ENCODE measurements at places on chromosomes 5 and 9.

DNA sequence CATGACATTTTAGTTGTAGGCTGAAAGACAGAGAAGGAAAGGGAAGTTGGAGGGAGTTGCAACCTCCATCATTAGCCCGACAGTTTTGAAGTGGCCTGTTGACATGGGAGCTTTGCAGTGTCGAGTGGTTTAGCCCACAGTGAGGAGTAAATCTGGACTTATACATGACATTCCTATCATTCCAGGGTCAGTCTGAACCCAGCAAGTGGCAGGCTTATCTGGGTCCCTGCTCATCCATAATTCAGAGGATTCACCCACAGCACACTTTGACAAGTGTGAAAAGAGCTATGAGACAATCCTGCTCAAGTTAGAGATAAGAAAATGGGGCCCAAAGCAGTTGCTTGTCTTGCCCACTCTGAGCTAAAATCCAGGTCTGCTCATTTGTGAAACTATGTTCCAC lies 8.4 kb upstream of the TNC start:
- DNase-seq, result no peak

DNA sequence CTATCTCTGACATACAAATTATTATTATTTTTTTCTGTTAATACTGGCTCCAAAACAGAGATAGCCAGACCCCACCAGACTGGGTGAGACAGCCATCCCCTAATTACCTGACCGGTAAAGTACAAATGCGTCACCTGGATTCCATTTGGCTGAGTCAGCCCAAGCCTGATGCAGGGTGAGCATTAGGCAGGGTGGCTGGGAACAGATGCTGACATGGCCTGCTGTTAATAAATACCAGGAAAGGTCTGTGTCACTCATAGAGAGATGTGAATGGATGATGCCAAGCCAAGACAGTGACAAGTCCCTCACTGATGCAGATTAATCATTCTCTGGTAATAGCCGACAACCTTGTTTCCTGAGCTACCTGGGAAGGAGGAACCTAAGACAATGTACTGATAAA lies 183.5 kb downstream of the TRIM32 start:
- DNase-seq, result peak; percentile 63

DNA sequence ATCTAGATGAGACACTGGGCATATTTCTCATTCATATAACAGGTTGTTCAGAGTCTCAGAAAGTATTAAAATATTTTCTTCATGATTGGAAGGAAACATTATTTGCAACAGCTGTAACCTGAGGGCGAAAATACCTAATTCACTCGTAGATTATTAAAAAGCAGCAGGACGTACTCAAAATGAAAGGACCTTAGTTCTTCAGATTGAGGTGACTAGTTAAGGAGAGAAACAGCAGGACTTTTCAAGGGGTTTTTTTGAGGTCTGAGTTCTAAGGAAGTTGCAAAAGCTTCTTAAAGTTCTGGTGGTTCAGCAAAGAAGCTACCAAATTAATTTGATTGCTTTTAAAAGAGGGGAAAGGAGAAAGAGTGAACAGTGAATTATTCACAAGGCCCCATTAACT lies 174.9 kb downstream of the TMEM161B start:
- no peak for DNase-seq

DNA sequence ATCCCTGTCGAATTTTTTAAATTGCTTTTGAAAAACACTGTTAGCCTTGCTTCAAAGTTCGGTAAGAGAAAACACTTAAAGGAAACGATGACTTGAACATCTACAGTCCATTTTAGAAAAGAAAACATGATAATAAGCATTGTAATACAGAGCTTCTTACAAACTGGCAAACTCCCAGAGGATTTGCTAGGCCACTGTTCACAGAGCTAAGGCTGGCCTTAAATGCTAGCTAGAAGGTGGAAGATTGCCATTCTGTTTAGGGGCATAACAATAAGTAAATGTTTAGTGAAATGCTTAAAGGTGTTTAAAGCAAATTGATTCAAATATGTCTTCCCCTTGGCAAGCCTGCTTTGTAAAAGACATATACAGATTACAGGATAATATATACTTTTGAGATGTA lies 169.6 kb downstream of the TLE4 start:
- no peak for DNase-seq

- DNase-seq, result no peak
Measured at GRCh38 chr9:137405677-137406081, 17.3 kb downstream of the EXD3 start.

GRCh38 chr9:126721564-126721981 lies 83.3 kb upstream of the ZBTB43 start:
- DNase-seq, result no peak

GRCh38 chr9:78830301-78830700 lies 533.4 kb downstream of the PSAT1 start:
- no peak for DNase-seq

DNA sequence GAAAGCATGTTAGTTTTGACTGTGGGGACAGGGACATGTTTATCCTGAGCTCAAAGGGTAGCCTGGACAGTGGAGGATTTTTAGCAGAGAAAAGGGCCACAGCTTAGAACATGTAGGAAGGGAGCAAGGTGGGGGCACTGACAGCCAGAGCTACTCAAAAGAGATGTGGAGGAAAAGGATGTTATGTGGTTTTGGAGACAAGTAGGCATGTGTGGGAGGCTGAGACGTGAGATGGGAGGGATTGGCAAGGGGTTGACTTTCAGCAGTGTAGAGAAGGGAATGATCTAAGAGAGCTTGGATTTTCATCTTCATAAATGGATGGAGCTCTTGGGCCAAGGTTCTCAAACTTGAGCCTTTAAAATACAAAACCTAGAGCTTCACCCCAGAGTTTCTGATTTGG lies 24.0 kb downstream of the SYK start:
- no peak for DNase-seq

DNA sequence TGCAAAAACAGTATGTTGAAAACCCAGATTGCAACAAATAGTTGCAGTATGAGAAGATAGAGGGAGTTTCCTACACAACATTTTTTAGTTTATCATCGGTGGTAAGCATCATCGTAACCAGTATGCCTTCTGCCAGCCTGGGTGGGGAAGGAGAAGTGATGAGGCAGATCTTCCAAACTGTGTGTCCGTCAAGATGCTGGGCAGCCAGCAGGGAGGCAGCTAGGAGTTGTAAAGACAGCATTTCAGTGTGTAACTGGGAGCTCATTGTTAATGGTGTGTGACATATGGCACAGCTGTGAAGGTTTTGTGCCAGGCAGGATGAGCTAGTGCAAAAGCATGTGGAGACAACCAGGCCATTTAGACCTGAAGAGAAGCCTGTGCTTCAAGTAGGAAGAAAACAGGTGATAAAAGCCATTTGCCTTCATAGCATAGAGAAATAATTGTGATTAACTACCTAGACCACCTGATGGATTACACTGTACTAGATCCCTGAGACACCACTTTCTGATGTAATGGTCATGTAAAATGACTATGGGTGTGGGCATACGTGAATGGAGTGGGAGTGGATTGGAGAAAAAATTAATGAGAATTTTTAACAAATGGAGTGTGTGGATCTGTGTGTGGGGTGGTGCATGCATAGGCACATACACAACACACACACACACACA lies 347.0 kb upstream of the ADAMTSL1 start:
- no peak for DNase-seq

- DNase-seq, result no peak
Measured at GRCh38 chr5:135921388-135921787, 25.7 kb upstream of the IL9 start.

- no peak for DNase-seq
Measured at GRCh38 chr9:73434826-73435225, 283.2 kb downstream of the ANXA1 start.

- no peak for DNase-seq
Measured at GRCh38 chr5:157335534-157336422, 69.9 kb downstream of the CYFIP2 start.

- DNase-seq, result no peak
Measured at GRCh38 chr9:135442075-135442474, 37.5 kb upstream of the PPP1R26 start.

DNA sequence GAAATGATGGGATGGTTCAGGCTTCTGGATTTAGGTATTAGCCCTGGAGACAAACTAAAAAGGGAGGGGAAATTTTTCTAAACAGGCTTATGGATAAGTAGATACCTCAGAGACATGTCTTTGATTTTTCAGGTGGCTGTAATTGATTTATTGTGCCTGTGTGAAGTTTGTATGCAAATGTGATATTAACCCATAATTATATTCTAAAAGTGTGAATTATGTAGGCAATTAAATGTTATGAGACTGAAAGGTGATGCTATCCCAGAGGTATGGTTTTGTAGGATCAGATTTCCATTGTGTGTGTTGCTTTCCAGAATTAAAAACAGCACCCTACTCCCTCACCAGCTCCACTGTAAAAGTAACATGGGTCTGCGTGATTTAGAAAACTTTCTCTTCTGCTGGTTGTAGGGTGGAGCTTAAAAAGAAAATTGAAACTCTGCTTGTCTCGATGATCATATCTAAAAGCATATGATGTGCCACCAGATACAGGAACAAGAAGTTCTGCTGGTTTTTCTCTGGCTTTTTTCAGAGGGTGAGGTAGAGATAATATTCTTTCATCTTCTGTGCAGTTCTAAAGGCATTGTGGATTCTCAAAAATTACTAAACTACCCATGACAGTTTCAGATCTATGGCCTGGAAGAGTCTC lies 71.8 kb upstream of the TAF11L2 start:
- no peak for DNase-seq

GRCh38 chr9:129868872-129869486 lies 33.7 kb downstream of the USP20 start:
- DNase-seq, result no peak

DNA sequence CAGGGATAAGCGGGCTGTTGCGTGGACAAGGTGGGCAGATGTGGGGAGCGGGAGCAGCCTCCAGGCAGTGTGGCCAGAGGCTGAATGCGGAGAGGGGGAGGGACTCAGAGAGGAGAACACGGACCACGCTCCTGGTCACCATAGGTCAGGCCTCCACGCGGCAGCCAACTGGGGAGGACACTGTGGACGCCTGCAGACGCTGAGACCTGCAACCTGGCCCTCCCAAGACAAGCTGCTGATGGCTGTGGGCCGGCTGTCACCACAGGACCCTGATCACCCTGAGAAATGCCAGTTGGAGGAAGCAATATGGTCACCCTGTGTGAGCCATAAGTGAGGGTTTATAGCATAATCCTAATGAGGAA lies 16.8 kb downstream of the LPCAT1 start:
- no peak for DNase-seq

All from HCT116 (cell line).